ENCODE measurements at places on chromosomes 2 and 18.

DNA sequence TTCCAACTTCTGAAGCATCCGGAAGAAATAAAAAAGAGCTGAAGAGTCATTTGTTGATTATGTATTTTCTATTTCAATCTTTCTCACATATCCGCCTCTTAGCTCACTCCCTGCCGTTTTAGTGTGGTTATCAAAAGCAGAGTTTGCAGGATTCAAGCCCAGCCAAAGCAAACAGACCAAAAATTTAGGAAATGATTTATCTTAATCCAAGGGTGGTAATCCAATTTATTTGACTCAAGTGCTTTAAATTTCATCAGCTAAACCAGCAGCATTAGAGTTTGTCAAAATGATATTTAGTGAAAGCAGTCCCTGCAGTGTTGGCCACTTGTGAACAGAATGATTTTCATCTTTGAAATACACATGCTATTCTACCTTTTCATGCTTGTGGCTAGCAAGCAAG lies 129.3 kb upstream of the CCDC68 start:
- no peak for DNase-seq

- no peak for DNase-seq
These were observed 13.3 kb downstream of the MRPL44 start for GRCh38 chr2:223970343-223971128.

DNA sequence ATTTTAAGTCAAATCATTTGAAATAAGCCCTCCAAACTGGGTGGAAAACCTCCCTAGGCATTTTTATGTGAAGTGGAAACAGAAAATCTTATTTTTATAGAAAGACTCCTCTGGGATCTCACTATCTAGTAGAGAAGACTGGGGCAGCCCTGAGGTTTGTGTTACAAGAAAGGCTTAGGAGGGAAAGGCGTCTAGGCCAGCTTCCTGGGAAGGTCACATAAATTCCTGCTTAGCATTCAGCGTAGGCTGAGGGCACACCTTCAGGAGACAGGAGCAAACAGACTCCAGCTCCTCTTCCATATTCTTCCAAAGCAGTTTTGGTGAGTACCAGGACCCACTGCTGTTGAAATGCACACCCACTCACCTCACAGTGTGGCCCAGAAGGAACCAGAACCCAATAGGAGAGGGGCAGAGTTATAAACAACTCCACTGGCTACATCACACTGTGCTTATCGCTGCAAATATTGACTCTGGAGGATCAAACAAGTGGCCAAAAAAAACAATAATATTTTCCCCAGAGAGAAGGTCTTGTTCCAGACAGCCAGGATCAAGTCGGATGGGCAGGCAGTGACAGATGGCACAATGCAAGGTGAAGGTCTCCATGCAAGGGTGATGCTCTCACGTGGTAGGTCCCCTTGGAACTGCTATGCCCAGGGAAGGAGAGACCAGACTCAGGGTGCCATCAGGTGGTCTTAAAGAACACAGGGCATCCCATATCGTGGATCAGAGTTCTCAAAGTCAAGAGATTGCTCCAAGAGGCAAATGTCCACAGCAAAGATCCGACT lies 17.7 kb upstream of the IGFBP2 start:
- no peak for DNase-seq

- no peak for DNase-seq
These were observed 24.9 kb upstream of the BUB1 start for GRCh38 chr2:110702514-110703380.

GRCh38 chr2:46211461-46211860 lies 85.7 kb upstream of the EPAS1 start:
- no peak for DNase-seq

- DNase-seq: no peak
These were observed 13.5 kb downstream of the STK39 start for GRCh38 chr2:168233726-168234406.

DNA sequence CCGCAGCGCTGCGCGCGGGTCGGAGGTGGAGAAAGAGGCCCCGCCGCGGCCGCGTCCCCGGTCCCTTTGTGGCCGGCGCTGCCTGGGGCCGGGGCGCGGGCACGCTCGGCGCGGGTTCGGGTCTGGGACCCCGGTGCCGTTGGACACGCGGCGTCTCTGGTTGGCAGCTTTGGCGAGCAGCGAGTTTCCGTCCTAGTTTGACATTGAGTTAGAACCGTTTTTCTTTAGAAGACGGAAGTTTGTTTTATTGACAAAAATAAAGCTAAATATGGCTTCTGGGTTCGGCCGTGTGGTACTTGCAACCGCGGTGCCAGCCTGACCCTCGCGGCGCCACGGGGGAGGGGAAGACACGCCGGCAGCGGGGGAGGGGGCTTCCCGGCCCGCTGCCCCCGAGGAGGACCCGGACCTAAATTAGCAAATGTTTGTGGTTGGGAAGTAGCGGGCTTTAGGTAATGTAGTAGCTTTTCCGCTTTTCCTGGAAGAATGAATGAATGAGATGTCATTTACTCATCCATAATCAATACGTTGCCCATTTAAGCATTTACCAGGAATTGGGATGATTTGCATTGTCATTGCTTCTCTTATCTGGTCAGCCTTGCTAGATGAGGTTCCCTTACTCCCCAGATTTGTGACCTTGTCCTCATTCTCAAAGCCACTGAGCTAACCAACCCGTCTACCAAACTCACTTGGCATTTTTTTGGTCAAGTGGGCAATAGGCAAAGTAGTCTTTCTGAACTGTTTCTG lies 530 bp downstream of the GALNT1 start:
- DNase-seq: peak; percentile 63

GRCh38 chr2:216694082-216694825 lies 1.1 kb downstream of the IGFBP5 start:
- DNase-seq: peak; percentile 80

Data from sciatic nerve (tissue), 2 donors.